ENCODE measurements at places on chromosomes 4 and X.
A peak's percentile ranks its signal among the peaks of the same experiment; 100 is the strongest.

DNA sequence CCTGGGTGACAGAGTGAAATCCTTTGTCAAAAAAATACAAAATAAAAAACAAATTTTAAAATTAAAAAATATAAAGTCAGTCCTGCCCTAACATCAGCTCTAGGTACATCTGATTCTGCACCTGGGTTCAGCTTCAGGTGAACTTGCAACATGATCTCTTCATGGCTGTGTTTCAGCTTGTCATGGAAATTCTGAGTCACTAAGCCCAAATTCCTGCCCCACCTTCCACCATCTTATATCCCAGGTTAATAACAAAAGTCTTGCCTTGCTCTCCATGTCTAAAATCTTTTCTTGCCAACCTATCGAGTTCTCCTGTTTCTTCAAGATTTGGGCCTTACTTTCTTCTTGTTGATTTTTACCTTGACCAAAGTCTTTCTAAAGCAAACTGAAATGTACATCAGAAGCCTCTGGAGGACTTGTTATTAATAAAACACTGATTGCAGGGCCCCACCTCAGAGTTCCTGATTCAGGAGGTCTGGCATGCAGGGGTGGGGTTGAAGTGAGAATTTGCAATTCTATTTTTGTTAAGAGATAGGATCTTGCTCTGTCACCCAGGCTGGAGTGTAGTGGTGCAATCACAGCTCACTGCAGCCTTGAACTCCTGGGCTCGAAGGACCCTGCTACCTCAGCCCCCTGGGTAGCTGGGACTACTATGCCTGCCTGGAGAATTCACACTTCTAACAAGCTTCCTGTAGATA lies 125.8 kb upstream of the VCX3A start:
- no peak for DNase-seq

DNA sequence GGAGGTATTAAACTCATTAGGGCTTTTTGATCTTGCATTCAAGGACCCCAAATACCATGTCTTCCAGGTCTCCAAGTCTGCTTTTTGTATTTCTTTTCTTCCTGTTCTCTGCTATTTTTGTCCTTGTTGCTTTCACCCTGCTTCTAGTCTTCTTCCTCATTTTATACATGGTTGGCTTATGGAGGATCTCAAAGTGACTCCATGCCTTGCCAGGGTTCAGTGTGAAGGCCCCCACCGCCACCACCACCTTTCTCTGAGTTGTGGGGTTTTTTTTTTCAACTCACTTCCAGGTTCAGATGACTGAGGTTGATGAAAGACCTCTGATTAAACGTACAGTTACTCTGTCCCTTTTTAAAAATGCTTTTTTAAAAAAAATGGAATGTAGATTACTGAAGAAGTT lies 96.3 kb downstream of the MAML3 start:
- DNase-seq, result no peak

DNA sequence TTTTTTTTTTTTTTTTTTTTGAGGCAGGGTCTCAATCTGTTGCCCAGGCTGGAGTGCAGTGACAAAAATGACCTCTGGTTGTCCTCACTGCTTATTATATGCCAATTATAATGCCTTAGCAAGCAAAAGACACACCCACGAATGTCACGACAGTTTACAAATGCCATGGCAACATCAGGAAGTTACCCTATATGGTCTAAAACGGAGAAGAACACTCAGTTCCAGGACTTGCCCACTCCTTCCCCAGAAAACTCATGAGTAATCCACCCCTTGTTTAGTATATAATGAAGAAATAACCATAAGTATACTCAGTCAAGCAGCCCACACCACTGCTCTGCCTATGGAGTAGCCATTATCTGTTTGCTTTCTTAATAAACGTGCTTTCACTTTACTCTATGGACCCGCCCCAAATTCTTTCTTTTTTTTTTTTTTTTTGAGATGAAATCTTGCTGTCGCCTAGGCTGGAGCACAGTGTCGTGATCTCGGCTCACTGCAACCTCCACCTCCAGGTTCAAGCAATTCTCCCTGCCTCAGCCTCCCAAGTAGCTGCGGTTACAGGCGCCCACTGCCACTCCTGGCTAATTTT lies 106.2 kb downstream of the SMIM20 start:
- DNase-seq, result no peak

GRCh38 chr4:94448815-94449375 lies 2.8 kb upstream of the PDLIM5 start:
- no peak for DNase-seq

DNA sequence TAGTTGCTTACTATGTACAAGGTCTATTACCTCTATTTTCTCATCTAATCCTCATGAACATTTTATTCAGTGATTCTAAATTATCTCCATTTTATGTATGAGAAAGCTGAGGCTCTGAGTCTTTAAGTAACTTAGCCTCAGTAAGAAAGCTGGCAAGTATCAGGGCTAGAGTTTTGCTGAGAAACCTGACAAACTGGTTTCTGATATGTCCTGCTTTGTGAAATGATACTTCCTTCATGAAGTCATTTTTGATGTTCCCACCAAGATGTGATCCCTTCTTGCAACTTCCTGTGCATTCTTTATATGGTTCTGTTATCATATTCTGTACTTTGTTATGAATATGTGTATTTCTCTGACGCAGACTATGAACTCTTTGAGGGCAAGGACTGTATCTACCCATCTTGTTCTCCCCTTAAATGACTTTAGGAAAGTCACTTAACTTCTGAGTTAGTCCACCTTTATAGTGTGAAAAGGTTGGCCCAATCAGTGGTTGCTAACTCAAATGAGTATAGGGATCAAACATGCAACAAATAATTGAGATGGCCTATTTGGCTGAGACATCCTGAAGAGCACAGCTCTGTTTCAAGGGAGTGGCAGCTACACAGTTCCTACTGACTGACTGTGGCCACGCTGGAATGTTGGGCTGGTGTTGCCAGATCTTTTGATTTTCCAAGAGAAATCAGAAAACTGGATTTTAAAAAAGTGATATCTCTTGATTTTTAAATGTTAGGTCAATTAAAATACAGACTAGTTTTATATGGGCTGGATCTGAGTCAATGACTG lies 127.9 kb upstream of the AMOT start:
- DNase-seq, result no peak

GRCh38 chrX:2351999-2352995 lies 148.5 kb downstream of the DHRSX start:
- peak; percentile 23 for DNase-seq

GRCh38 chrX:14927401-14927800 lies 54.2 kb downstream of the MOSPD2 start:
- no peak for DNase-seq

- DNase-seq, result no peak
Observed at GRCh38 chrX:44227991-44228390, 115.5 kb downstream of the EFHC2 start.

GRCh38 chr4:35364321-35364870 lies 879.9 kb downstream of the ARAP2 start:
- DNase-seq, result no peak

DNA sequence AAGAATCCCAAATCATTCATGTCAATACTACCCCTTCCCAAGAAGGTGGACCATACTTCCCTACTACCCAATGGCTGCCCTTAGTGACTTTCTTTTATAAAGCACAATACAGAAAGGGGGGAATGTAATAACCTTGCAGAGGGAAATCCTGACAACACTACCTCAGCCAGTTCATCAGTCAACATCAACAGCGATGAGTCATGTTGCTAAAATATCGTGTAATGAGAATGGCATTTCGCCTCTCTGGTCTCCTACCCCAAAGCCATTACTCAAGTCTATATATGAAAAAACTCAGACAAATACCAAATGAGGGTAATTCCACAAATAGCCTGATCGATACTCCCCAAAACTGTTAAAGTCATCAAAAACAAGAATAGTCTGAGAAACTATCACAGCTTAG lies 3.3 kb upstream of the MAGEA8 start:
- DNase-seq, result no peak

GRCh38 chr4:7083597-7084563 lies 16.0 kb upstream of the GRPEL1 start:
- DNase-seq, result no peak

GRCh38 chr4:183165376-183165775 lies 66.3 kb downstream of the WWC2 start:
- DNase-seq, result no peak

DNA sequence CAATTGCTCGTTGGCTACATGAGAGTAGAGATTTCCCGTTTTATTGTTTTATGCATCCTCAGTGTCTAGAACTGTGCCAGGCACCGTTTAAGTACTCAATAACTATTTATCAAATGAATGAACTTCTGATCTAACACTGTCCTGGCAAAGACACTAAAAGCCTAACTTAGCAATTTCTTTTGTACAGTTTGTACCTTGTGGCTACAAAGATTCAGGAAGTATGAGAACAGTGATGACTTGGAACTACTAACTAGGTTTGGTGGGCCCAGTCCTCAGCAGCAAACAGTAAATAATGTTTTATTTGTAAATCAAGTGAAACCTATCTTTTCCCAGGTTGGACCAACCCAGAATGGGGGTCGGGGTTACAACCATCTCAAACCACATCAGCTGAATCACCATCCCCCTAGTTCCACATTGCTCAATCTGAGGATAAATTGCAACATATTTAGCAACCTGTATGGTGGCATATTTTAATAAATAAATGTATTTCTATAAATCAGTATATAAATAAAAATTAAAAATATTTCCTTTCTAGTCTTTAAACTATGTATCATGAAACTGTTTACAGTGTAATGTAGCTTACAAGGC lies 12.3 kb upstream of the SCRG1 start:
- DNase-seq, result no peak

DNA sequence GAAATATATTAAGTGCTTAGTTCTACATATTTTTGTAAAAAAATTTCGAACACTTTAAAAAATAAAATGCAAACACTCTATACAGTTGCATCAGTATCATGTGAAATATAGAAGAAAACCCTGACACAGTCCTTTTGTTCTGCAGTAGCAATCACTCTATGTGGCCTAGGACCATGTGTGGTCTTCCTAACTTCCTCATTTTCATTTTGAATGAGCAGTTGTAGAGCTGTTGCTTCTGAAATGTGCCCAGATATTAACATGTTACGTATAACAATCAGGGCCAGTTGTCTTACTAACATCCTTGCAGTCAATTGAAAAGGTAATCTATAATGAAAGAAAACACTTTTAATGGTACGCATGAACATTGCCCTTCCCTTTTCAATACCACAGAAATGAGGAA lies 107.9 kb downstream of the ZNF827 start:
- DNase-seq, result no peak

DNA sequence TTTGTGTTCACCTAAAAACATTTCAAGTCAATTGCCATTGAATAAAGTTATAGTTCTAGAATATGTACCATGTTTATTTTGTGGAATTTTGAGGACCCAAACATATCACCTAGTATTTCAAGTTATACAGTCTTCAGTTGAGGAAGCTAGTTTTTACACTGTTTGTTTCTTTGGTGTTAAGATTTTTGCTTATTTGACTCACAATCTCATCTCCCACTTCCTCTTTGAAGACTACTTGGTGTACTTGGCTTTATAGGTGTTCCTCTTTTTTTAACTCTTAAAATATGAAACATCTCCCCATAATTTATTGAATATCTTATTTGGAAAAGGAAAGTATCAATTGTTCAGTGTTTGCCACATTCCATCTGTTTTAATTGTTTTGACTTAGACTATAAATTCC lies 675.4 kb downstream of the RAPGEF2 start:
- no peak for DNase-seq

DNA sequence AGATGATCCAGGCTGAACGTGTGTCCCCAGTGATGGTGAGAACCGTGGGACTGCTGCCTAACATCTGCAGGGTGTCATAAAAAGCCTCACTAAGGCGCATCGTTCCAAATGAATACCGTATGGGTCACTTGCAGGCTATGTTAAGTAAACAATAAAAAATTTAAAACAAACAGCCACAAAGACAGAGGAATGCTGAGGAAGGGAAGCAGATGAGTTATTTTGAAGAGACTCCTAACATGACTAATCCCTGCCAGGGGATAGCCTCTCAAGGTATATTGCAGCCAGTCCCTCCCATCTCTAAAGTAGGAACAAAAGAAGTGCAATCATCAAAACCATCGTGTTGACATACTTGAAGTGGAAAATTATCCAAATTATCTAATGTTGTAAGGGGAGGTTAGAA lies 83.8 kb downstream of the UNC5C start:
- DNase-seq, result no peak
